Globus pallidus (tissue), 1 donor: ENCODE measurements at places on chromosomes 1 and 21.

- DNase-seq = no peak
Measured at GRCh38 chr1:10897321-10897980, 101.0 kb upstream of the CASZ1 start.

GRCh38 chr1:198330982-198331615 is 174.3 kb downstream of the NEK7 start:
- no peak for DNase-seq

- no peak for DNase-seq
Measured at GRCh38 chr1:41650028-41650880, 165.8 kb upstream of the EDN2 start.

DNA sequence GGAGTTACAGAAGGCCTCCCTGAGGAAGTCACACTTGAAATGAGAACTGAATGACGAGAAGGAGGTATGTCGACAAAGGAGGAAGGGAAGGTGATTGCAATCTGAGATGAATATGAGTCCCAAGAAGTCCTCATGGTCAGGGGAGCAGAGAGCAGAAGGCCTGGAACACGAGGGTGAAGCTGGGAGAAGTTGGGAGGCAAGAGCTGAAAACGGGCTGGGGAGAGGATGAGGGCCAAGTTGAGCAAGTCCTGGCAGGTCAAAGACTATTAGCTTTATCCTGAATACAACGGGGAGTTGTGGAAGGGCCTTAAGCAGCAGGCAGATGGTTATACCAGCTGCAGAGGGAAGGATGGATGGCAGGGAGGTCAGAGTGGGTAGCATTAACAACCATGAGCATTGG is 89.5 kb downstream of the KCNJ15 start:
- no peak for DNase-seq

DNA sequence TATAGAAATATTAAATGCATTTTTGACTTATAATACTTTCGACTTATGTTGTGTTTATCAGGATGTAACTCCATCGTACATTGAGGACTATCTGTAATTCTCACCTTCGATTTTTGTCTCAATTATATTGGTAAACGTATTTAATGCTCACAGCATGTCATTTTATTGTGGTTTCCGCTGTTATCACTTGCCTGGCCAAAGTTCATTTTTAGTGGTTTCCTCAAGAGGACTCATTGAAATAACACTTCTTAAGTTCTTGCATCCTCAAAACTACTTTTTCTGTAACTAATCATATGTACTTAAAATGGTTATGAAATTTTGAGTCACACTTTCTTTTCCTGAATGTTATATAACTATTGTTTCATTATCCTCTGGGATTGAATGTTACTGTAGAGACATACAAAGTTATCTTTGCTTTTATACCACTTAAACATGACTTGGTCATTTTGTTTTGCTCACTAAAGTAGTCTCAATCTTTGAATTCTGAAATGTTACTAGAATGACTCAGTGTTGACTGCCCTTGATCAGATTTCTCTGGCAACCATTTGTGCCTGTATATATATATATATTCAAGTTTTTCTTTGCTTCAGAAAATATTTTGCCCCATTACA is 289.6 kb upstream of the PROX1 start:
- no peak for DNase-seq

DNA sequence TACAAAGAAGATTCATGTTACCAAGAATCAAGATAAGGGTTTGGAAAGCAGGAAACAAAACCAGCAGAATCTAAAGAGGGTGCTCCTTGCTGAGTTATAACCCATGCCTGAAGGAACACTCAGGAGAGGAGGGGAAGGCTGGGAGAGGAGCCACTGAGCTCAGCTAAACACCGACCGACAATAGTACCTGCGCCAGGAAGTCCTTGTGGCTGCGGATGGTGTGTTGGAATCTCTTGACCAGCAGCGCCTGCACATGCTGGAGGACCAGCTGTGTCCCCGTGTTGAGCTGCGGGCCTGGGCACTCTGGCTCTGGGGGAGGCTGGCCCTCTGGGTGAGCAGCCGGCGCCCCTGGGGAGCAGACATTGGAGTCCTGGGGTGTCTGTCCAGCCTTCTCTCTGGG is 89.4 kb downstream of the ABCA4 start:
- DNase-seq = no peak

DNA sequence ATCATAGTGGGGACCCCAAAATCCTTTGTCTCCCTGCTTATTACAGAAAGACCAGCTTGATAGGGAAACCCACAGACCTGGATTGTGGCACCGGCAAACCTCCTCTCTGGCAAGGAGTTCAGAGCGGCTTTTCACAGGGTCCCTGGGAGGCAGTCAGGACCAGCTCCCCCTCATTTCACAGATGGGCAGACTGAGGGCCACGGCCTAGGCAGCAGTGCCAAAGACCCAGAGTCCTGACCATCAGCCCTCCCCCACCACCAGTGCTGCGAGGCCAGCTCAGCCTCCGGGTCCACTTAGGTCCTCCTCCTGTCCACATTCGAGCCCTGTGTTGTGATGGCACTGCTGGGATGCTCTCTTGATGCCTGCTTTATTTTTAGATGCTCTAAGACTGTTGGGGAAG is 57.2 kb downstream of the CAMK2N1 start:
- DNase-seq = no peak

DNA sequence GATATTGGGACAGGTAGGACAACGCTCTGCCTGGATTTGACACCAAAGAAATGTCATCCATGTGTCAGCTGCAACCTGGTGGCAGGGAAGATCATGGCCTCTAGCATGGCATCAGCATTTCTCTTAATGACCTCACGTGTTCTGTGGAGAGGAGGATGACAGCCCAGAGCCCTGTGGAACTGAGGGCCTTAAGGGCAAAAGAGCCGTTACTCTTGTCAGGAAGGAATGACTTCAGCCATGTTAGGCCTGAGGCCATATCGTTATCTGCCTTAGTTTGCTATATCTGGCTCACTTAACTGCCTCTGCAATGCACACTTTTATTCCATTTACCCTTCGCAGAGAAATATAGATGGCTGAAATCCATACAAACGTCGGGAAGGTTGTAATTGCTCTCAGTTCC is 83.2 kb upstream of the PBX1 start:
- no peak for DNase-seq

GRCh38 chr1:46036894-46037839 is 95.3 kb downstream of the PIK3R3 start:
- DNase-seq = peak; percentile 81

DNA sequence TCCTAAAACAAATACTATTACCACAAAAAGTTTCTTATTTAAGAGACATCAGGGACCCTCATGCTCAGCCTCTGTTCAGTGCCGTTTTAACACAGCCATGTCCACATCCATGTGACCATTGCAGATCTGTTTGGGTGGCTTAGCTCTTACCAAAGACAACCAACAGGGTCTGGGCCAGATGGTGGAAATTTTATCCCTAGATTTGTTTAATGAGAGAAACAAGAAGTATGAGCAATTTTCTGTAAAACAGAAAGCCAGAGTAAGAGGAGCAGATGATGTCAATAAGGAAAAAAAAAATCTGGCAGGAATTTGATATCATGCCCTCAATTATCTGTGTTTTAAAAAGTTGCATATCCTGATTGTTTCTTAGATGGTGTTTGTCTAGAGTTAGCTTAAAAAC is 299.9 kb downstream of the TM2D1 start:
- DNase-seq = no peak

DNA sequence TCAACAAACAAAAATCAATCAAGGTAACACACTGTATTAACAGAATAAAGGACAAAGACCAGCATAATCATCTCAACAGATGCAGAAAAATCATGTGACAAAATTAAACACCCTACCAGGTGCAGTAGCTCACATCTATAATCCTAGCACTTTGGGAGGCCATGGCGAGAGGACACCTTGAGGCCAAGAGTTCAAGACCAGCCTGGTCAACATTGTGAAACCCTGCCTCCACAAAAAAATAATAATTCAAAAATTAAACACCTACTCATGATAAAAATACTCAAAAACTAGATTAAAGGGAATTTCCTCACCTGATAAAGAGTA is 35.3 kb downstream of the PIK3R3 start:
- no peak for DNase-seq

DNA sequence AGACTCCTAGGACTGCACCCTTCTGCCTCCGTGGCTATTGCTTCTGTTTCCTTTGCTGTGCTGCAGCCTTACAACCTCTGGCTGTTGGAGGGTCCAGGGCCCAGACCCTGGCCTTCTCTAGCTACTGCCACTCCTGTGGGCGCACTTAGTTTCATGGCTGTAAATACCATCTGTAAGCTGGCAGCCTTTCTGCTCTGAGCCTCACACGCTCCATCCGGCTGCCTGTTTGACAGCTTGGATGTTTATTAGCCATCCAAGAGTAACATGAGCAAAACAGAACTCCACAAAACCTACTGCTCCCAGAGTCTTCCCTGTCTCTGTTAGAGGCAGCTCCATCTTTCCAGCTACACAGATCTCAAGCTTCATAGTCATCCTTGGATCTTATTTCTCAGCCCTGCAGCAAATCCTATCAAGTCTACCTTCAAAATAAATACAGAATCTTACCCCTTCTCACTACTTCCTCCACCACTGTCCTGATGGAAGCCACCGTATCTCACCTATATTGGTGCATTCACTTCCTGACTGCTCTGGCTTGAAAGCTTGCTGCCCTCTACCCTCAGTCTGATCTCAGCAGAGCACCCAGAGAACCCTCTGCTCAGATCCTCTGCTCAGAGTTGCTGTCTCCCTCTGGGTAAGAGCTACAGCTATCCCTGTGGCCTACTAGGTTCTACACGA is 19.1 kb downstream of the SLC25A33 start:
- DNase-seq = no peak

DNA sequence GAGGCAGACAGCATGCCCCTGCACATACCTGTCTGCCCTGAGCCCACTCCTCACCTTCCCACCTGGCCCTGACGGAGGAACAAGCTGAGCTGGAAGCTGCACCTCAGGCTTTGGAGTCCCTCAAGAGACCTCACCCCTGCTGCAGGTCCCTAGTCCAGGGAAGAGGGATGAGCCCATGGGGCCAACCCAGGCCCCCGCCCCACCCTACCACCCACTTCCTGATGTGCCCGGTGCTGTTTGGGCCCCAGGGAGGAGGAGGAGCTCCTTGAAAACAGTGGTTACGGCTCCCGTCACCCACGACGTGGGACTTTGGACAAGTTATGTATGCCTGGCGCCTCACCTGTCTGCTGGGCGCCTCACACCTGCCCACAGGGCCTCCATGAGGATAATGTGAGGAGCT is 250.2 kb downstream of the NPHP4 start:
- no peak for DNase-seq

DNA sequence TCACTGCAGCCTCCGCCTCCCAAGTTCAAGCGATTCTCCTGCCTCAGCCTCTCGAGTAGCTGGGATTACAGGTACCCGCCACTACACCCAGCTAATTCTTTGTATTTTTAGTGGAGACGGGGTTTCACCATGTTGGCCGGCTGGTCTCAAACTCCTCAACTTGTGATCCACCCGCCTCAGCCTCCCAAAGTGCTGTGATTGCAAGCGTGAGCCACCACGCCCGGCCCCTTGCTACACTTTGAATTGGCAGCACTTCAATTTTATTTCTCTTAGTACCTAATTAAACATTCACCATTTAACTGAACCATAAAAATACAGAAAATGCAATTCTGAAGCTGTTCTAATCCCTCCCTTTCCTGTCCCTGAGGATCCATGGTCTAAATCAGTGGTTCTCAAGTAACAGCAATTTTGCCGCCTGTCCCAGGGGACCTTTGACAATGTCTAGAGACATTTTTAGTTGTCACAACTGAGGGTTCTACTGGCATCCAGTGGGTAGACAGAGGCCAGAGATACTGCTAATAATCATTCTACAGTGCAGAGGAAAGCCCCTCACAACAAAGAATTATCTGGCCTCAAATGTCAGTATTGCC is 4.3 kb upstream of the BCL2L15 start:
- DNase-seq = no peak

- DNase-seq = no peak
Measured at GRCh38 chr1:37923551-37923889, 23.3 kb downstream of the INPP5B start.

DNA sequence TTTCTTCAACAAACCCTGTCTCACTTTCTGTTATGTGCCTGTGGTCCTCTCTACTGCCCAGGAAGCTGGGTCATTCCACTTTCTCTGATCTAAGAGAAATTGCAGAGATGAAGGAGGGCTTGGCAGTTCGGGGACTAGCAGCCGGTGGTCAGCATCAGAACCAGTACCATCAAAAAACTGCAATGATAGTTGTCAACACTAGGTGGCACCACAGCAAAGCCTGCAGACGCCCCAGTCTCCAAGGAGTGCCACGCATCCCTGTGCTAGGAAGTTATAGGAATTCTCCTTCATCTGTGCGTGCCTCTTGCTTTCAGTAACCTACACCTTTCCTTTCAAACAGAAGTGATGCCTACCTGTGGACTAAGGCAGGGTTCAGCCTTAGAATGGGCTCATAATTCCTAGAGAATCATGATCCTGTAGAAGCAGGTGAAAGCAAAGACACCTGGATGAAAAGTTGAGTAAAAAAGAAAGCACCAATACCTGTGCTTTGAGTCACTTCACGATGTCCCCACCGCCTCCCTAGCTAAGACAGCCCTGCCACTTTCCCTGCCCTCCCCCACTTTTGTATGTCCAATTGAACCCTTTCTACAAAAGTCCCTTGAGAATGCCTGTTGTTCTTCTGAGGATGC is 129.2 kb downstream of the ADAMTS1 start:
- DNase-seq = peak; percentile 51

DNA sequence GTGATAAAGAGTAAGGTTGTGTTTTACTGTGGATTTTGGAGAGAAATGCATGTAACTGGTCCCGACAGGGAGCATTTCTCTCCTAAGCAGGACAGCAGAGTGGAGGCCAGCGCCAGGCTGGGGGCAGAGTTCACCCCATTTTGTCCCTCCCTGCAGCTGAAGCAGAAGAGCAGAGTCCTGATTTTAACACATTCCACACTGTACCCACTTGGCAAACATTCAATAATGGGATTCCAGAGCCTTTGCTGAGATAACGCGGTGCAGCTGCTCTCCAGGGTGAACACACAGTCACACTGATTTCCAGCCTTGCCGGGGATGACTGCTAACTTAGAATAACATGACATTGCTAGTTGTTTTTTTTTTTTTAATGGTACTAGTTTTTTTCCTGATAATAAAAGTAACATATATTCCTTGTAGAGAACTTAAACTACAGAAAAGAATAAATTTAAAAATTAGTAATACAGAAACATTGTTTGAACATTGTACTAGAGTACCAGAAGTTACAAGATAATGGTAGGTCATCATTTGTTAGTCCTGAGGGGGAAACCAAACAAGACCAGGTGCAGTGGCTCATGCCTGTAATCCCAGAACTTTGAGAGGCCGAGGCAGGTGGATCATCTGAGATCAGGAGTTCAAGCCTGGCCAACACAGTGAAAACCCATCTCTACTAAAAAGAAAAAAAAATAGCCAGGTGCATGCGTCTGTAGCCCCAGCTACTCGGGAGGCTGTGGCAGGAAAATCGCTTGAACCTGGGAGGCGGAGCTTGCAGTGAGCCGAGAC is 77.2 kb downstream of the SCCPDH start:
- DNase-seq = no peak
